ENCODE measurements at places on chromosomes 1 and 21.

- no peak for DNase-seq
Observed at GRCh38 chr1:231395076-231395997, 26.8 kb downstream of the EGLN1 start.

DNA sequence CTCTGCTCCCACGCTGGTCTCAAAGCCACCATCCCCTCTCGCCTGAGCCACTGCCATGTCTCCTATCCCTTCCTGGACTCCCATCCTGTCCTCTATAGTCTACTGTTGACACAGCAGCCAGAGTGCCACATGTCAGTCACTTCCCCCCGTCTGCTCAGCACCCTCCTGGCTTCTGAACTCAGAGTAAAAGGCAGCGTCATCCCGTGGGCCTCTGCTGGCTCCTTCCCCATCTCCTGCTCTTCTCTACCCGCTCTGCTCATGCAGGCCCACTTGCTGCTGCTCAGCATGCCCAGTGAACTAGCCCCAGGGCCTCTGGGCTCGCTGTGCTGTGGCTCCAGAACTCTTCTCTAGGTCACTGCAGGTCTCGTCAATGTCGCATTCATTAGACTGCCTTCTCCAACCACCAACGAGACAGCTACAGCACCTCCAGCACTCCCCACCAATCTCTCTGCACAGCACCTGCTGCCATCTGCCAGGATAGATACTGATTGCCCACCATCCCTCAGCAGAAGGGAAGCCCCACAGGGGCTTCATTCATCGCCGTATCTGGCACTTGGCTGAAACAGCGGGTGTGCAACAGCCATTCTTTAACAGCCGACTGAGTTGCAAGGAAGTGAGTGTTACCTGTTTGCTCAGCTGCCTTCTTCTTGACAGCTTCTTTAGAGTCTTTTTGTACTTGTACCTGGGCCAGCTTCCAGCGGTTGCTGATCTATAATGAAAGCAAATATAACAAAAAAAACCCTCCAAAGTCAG lies 11.8 kb upstream of the SRM start:
- no peak for DNase-seq

GRCh38 chr1:94382201-94382600 lies 36.0 kb upstream of the ABCD3 start:
- no peak for DNase-seq

DNA sequence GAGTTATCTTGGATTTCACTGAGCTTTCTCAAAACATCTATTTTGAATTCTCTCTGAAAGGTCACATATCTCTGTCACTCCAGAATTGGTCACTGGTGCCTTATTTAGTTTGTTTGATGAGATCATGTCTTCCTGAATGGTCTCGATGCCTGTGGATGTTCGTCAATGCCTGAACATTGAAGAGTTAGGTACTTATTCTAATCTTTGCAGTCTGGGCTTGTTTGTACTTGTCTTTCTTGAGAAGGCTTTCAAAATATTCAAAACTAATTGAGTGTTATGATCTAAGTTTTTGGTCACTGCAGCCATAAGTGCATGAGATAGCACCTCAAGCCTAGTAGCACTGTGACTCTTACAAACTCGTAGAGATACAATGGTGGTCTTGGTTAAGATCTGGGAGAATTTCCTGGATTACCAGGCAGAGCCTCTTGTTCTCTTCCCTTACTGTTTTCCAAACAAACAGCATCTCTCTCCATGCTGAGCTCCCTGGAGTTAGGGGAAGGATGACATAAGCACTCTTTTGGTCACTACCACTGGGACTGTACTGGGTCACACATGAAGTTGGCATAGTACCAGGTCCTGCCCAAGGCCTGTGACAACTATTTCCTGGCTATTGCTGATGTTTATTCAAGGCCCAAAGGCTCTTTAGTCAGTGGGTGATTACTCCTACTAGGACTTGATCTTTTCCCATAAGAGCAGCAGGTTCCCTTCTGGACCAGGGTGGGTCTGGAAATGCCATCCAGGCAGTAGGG lies 25.6 kb downstream of the SLC22A15 start:
- DNase-seq: no peak

DNA sequence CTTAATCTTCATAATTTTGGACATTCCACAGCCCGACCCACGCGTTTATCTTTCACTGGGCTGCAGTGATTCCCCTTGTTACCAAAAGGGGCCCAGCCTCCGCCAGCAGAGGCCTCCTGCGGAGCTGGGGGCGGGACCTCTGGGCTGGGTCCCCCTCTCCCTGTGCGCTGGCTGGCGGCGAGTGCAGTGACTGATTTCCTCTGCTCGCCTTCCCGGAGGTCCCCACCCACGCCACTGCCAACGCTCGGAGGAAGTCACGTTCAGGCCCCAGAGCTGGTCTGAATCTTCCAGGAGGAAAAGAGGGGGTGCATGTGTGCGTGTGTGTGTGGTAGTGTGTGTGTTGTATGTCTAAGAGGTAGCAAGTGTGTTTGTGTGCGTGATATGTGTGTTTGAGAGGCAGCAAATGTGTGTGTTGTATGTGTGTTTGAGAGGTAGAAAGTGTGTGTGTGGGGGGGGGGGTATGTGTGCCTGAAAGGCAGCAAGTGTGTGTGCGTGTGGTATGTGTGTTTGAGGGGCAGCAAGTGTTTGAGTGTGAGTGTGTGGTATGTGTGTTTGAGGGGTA lies 35.0 kb upstream of the JAK1 start:
- DNase-seq: no peak

DNA sequence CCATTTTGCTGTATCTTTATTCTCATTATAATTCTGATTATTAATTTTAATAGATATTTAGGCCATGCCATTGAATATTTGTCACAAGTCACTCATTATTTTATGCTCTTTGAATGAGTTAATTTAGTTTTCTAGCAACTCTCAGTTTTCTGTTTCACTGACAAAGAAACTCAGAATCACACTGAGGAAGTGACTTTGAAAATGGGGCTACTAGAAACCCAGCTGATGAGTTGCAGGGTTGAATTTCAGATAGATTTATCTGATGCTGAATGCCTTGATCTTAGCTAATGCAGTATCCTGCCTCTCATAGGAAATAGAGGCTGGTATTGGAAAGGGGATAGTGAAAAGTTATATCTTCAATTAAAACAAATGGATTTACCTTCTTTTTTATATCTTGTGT lies 67.4 kb upstream of the PLA2G4A start:
- no peak for DNase-seq

GRCh38 chr1:160520999-160521398 lies 2.1 kb downstream of the SLAMF6 start:
- DNase-seq: no peak

DNA sequence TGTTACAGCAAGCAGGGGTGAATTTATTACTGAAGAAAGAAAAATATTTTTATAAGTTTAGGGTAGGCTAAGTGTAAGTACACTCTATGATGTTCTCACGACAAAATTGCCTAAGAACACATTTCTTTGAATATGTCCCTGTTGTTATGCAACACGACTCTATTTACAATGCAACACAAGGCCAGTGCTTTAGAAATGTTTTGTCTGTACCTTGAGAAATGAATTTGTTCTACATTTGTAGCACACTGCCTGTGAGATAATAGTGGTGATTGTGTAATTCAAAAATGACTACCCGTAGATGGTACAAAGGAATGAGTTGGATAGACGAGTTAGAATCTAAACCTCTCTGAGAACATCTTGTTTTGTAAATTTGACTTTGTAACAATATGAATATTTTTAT lies 63.7 kb upstream of the IGSF5 start:
- DNase-seq: no peak

- no peak for DNase-seq
Observed at GRCh38 chr21:37717534-37717933, 198.7 kb downstream of the KCNJ6 start.

DNA sequence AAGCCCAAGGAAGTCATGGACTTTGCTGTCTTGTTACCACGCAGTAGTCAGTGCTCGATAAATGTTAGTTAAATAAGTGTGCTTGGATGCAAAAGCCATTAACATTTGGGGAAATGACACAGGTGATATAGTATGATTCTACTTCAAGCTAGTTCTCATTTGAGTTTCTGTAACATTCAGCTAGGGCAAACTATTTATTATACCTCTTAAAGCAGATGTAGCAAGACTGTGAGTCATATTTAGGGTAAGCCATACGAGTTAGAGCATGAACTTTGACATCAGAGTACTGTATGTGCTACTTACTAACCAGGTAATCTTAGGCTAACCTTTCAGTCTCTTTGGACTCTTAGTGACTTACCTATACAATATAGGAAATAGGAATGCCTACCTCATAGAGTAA lies 21.0 kb downstream of the CLCA4 start:
- no peak for DNase-seq

- no peak for DNase-seq
Observed at GRCh38 chr21:34889676-34890469, 159.2 kb downstream of the RUNX1 start.
